Fibroblast of skin of back (primary cell): ENCODE measurements at places on chromosomes 5 and 9.

DNA sequence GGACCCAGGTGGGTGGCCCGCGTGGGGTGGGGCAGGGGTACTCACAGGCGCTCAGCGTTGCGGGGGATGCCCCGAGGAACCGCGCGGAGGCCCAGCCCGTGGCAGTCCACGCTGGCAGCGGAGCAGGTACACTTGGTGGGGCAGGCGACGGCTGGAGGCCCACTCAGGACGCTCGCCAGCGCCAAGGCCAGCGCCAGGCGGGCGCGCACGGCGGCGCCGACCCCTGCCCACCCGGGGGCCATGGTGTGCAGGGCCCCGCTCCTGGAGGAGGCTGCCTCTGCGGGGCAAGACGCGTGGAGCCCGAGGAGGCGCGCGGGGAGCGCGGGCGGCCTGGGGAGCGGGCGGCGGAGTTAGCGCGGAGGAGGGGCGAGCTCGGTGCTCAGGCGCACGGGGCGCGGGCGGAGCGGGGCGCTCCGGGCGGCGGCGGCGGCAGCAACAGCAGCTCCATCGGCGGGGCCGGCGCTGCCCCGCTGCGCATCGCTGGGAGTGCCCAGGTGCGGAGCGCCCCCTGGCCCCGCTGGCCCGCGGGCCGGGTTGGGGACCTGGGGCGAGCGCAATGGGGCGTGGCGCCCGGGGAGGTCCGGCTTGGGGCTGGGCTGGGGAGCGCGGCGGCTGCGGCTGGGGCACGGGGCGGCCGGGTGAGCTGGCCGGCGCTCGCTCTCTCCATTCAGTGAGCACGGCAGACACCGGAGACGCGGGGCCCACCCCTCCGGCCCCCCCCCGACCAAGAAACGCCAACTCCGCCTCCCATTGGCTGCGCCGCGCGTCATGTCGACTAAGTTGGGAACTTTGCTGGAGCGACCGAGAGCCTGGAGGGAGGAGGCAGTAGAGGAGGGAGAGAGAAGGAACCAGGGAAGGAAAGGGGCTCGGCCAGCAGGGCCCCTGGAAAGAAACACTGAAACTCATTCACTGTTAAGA lies at the start of gene SLIT3:
Gene SLIT3, minus strand, starts transcription at position 672 of the 918 bp plus-strand sequence. Its CDS starts 430 bp downstream, at position 242.
- peak; percentile 93 for DNase-seq

DNA sequence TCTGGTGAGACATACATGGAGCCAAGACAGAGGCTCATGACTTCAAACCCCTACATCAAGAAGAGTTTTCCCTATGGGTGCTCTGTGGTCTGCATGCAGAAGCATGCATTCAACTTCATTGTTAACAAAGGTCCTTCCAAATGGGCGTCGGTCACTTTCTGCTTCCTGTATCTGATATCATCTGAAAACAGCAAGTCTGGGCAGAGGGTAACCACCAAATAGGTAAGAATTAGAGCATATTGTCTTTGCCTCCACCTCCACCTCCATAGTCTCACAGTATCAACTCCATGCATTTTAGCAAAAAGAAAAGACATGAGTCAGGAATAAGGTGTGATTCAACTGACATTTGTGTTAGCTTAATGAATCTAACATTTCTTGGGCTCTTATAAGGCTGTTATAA lies 462.9 kb downstream of the DMRT2 start:
- DNase-seq: no peak

DNA sequence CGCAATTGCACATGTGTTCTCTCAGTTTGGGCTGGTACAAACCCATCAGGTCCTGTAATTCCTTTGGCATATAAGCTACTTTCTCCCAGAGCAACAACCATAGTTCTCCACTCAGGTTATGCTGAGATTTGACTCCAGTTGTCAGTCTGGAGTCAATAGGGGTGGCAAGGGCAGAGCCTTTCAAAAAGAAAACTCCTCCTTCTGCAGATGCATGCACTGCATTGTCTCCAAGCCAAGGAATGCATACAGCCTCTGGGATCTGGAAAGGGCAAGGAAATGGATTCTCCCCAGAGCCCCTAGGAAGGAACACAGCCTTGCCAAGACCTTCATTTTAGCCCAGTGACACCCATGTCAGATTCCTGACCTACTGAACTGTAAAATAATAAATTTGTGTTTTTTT lies 31.0 kb upstream of the GZMA start:
- DNase-seq: no peak

DNA sequence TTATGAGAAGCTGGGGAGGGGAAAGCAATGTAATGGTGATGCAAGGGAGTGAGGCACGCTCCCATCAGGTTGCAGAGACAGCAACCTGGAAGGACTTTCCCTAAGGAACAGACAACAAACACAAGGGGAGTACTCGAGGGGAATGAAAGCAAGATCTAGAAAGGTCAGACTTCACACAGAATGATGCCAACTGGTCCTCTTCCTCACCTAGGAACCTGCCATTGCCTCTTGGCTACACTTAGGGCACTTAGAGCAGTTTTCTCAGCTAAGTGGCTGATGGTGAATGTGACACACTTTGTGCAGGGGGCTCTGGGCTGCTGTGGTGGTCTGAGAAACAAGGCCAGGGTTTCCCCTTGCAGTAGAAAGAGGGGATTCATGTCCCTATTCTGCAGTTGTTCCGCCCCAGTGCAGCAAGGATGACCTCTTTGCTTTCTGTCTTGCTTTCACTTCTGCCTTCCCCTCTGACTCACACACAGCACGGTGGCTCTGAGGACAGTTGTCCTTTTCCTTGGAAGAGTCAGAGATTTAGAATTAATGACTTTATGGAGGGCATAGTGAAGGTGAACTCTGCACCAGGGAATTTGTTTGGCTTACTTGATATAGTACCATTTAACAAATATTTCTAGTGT lies 394.0 kb upstream of the KLF4 start:
- no peak for DNase-seq

DNA sequence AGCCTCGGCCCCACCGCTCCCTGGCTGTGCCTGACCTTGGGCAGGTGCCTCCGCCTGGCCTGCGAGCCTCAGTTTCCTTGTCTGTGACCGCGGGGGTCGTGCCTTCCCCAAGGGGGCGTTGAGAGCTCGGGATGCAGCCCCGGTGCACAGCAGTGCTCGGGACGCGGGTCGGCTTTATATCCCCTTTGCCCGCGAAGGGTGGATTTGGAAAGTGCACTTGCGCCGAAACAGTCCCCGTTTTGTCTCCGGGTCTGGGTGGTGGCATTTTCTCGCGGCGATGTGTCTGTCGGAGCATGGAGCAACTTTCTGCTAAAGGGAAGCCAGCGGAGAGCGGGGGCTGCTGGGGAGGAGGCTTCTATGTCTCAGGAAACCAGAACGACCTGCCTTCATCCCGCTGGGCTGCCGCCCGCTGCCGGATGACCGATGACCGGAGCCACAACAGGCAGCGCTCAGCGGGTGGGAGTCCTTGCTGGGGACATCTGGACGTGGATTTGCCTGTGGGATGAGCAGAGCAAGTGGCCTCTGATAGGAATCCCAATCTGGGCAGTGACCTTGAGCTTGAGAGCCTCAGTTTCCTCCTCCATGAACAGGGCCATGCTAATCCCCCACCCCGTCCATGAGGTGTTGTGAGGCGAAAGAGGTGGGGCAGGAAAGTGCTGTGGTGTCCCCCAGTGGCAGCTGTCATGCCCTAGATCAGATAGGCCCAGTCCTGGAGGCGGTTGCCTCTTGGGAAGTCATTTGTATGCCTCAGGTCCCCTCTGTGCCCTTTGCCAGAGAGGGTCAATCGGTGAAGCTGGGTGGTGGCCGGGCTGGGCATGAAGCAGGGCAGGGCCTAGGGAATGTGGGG lies 651 bp downstream of the HRH2 start:
- no peak for DNase-seq
